Activated gamma-delta T cell treated with anti-CD3 and anti-CD28 coated beads, Interleukin-2, amount 50 U/mL, for 16 hours (primary cell): ENCODE measurements at places on chromosomes 2 and 18.
A peak's percentile ranks its signal among the peaks of the same experiment; 100 is the strongest.

DNA sequence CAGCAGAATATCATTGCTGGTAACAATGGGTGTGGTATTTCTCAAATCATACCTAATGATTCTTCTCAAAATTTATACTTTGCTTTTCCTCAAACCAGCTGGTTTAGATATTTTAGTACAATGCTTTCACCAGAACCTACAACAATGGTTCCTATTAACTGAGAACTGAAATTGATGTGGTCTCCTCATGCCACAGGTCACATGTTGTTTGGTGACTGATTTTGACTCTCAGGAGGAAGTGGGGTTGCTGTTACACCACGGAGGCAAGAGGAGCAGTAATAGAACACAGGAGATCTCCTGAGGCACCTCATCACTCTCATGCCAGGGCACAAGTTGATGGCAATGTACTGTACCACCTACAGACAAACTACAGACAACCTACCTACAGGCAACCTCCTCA, 3.0 kb upstream of the CEP68 start:
- DNase-seq = no peak

DNA sequence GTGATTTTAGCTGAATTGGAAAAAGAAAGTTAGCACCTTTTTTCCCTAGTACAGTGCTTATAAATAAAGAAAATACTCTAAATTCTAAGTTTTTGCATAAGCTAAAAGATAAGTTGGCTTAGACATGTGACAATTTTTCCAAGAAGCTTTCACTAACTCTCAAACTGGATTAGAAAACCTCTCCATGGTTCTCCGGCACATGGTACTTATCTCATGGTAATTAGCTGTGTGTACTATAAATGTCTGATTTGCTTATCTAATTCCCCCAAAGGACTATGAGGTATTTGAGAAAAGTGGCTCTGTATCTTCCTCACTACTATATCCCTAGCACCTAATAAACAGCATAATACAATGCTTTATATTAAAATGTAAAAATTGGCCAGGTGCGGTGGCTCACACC, 71.1 kb downstream of the ROCK1 start:
- DNase-seq = no peak

DNA sequence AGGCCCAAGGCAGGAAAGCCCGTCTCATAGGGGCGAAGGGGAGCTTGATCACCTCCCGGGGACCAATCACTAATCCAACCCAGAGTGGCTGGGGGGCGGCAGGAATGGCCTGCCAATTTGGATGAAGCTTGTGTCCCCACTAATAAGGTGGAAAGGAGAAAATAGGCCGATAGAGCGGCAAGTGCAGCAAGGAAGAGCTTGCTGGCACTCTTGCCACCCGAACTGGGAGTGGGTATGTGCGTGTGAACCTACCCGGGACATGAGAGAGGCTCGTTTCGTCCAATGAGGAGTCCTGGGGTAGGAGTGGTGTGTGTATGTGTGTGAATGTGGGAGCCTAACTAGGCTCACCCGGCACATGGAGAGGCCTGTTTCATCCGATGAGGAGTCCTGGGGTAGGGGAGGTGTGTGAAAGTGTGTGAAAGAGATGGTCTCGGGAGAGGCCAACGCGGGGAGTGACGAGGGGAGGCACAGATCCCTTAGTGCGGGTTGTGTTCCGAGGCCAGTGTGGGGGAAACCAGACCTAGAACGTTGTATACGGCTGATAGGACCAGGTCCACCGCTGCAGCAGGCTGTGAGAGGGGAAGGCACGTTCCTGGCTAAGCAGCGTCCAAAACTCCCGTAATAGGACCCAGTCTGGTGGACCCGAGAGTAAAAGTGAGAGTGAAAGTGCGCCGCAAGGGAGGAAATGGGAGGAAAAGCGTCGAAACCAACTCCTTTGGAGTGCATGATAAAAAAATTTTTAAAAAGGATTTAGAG, 47.1 kb upstream of the SELENOI start:
- no peak for DNase-seq

DNA sequence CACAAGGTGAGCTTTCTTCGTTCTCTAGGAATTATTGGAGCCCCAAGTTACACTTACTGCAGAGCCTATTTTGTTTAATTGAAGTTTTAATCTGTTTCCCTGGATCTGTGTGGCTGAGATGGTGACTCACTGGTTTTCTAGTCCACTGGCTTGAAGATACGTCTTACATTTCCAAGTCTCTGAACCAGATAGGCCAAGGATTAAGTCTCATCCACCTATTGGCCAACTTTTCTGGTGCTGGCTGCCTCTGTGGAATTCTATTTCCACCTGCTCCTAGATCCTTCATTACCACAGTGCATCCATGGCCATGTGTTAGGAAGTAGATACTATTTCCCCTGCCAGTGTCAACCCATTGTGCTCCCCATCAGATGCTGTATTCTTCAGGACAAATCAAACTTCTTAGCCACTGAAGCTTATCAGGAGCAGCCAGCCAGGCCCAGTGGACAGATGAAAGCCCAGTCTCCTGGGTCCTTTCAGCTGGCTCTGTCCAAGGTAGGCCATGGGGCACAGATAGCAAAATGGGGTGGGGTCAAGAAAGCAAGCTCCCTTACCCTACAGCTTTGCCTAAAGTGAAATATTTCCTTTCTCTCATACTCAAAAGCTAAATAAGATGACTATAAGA, 198.8 kb upstream of the TCF4 start:
- DNase-seq = no peak

DNA sequence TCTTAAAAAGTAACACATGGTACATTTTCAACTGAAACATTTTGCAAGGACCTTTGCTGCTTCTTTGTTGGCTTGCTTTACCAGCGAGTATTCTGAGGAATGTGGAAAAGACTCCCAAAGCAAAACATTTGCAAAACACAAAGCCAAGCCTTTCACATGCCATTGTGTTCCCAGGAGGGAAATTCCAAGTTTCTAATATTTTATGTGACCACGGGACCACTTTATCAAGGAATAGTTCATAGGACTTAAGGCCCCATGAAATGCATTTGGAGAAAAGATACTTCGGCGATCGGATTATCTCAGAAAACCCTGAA, 26.2 kb downstream of the CYP27C1 start:
- DNase-seq = no peak

GRCh38 chr18:47062471-47062870, 27.1 kb upstream of the ELOA2 start:
- no peak for DNase-seq

DNA sequence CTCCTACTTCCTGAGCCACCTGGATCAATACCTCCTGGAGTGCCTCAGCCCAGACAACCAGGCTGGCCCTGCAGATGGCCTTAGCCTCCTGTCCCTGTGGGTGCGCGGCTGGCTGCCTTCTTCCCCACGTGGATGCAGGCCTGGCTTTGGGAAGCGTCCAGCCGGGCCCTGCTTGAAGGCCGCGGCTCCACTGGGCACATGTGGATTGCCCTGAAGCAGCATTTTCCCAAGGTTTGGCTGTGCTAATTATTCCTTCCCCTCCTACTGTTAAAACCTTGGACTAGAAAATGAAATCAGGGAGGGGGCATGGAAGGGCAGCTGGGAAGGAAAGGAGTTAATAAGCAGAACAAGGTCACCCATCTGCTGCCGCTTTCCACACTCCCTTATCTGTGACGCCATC, 143.0 kb upstream of the GATA6 start:
- DNase-seq = no peak

- no peak for DNase-seq
These were observed 24.7 kb downstream of the ST8SIA5 start for GRCh38 chr18:46732201-46732600.

GRCh38 chr2:199186301-199186751, 271.4 kb downstream of the SATB2 start:
- DNase-seq = no peak

GRCh38 chr2:60331115-60331809, 222.2 kb downstream of the BCL11A start:
- no peak for DNase-seq

DNA sequence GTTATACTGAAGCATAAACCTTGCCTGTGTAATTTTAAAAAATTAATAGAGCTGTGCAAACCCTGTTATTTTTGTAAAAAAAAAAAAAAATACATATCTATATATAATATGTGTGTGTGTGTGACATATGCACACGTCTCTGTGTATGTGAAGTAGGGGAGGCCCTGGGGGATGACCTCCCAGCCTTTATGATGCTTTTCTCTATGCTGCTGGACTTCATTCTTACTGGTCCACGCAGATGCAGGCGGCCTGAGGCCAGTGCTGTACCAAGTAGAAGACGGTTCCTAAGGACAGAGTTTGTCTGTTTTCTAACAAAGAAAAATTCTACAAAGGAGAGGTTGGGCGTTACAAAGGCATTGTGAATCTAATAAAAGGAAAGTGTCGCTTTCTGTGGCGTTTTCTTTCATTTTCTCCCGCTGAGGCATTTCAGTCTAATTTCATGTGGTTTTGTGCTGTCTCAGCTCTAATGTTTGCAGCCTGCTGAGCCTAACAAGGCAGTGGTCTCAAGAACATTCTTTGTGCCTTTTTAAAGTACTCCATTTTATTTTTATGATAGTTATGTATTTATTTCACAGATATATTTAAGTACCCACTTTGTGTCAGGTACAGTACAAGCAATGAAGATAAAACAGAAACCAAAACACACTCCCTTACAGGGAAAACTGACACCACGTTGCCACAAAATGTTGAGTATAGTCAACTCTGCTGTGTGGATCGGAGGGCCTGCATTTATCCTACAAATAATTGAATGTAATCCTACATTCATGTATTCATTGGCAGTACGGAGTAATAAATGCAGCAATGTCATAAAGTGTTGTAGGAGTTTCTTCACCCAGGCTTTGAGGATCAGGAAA, 118.0 kb downstream of the RAB3GAP1 start:
- DNase-seq = no peak

DNA sequence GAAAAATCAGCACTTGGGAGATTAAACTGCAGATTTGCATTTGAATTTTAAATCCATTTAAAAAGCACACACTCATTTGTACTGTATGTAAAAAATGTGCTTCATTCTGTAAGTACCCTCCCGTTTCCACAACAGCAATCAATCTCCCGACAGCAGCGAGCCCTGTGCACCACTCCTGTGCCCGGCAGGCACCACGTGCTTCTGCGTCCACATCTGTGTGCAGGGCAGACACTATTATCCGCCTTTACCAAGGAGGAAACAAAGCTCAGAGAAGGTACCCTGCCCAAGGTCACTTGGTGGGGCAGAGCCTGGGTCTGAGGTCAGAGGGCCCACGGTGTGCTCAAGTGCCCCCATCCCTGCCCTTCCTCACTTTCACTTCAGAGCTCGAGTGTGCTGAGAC, 7.5 kb downstream of the HSBP1L1 start:
- DNase-seq = no peak

DNA sequence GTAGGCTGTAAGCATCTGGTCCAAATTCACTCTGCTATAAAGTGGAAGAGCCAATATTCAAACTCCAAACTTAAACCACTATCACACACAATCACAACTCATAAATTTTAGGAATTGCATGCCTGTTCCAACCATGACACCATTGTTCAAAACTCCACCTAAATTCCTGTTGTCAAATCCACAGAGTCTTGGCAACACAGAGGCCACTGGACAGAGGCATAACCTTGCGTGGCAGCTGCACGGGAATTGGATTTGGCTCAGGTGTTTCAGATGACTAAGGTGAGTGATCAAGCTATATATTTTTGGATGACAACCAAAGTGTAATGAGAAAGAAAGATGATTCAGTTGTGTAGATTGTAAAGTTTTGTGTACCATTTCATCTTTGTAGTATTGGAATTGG, 422.7 kb upstream of the TNP1 start:
- no peak for DNase-seq

- DNase-seq = no peak
These were observed 409.5 kb upstream of the FIGN start for GRCh38 chr2:164145093-164145987.

DNA sequence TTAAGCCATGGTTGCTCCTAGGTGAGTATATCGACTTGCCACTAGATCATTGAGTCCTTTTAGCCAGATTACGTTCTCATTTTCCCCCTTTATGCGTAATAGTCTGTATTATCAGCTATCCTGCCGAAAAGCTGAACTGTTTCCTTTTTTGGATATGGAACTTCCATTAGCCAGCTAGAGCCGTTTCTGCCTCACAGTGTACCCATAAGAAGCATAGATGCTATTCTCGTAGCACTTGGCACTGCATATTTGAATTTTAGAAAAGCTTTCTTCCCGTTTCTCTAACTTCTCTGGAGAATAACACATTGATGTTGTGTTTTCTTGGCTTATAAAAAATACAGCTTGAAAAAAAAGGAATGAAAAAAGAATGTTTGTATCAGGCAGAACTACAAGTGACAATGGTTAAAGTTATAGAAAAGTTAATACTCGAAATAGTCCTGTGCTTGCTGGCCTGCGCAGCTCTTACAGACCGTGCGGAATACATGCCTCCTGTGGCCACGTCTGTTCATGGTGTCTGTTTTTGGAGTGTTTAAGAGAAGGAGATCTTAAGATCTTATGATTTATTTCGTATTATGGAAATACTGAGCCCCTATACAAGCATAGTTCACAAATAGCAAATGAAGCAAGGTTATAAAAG, 710 bp downstream of the DUSP19 start:
- DNase-seq = no peak

GRCh38 chr2:53744395-53745065, 23.1 kb upstream of the CHAC2 start:
- no peak for DNase-seq

DNA sequence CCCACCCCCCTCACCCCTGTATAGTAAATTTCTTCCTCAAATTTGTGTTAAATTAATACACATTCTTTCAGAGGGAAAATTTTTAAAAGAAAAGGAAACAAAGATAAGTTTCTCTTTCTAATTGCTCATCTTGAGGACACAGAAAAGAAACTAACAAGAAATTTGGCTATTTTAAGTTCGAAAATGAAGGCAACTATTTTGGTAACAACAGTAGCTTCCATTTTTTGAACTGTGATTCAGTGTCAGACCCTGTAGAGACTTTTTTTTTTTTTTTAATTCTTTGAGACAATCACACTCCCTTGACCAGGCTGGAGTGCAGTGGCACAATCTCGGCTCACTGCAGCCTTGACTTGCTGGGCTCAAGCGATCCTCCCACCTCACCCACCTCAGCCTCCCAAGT, 194.9 kb downstream of the SS18 start:
- DNase-seq = no peak

DNA sequence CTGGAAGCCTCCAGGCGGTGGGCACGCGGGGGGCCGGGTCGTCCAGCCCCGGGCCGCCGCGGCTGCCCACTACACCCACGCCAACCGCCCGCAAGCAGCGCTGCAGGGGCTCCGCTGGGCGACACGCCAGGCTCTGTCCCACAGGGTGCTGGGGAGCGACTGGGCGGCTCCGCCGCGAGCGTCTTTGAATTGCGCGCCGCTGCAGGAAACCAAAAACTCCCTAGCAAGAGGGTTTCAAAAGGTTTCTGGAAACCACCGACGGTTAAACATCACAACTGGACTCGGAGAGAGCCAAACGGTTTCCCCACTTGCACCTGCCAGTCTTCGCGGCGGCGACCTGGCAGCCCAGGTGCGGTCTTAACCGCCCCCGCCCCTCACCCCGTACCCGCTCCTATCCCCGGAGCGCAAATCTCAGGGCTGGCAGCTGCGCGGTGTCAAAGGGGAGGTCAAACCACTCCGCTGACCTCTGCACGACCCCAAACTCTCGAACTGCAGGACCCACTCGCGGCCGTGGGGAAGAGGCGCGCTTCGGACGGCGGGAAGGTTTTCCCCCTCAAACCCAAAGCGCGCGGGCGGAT, 1.0 kb downstream of the CXCR4 start:
- peak; percentile 57 for DNase-seq

- no peak for DNase-seq
These were observed 34.1 kb downstream of the SOCS6 start for GRCh38 chr18:70322928-70323327.

- no peak for DNase-seq
These were observed 27.7 kb upstream of the NFATC1 start for GRCh38 chr18:79367989-79368388.

GRCh38 chr18:32868406-32868805, 95.6 kb upstream of the KLHL14 start:
- DNase-seq = no peak
